ENCODE measurements at places on chromosomes 6 and 20.

DNA sequence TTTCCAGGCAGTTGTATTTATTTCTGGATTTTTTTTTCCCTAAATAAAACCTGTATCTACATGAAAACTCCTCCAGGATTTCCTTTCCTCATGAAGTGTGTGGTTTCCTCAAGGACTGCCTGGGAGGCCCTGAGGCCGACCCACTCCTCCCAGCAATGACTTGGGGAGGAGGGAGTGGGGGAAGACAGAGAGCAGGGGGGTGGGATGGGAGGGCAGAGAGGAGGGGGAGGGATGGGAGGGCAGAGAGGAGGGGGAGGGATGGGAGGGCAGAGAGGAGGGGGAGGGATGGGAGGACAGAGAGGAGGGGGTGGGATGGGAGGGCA lies 161.8 kb upstream of the AGPAT4 start:
- DNase-seq, result no peak

DNA sequence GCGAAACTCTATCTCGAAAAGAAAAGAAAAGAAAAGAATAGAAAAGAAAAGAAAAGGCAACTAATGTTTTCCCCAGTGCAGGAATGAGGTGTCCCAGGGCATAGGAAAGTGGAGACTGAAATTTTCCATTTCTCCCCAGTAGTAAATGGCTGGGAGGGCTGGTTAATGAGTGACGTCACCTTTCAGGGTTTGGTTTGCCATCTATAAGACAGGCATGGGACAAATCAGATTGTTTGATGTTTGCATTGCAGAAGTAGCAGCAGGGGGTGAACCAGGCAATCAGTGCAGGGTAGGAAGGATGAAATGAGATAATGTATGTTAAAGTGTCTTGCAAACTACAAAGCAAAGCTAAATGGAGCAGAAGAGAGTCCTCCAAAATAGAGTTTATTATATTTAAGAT lies 533.4 kb downstream of the PKHD1 start:
- DNase-seq, result no peak

DNA sequence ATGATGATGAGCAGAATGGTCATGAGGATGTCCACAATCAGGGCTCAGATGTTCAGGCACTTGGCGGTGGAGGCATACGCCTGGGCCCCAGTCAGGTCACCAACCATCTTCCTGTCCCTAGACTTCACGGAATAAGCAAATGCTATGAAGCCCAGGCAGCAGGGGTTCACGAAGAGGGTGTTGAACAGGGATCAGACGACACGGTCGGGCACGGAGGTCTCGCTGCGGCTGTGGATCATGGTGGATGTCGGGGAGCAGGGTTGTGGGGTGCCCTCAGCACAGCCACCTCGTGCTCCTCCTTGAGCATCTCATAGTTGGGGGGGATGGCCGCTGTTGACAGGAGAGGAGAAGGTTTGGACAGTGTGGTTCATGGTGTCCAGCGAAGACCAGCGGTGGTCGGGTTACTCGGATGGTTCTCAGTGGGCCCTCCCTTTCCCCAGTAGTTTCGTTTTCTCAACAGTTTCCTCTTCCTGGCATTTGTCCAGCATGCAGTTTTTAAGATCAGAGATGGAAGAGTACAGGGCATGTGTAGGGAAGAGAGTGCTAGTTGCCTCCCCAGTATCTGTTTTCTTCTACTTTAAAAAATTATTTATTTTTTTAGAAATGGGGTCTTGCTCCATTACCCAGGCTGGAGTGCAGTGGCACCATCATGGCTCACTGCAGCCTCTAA lies 20.3 kb upstream of the SPDEF start:
- DNase-seq, result no peak

DNA sequence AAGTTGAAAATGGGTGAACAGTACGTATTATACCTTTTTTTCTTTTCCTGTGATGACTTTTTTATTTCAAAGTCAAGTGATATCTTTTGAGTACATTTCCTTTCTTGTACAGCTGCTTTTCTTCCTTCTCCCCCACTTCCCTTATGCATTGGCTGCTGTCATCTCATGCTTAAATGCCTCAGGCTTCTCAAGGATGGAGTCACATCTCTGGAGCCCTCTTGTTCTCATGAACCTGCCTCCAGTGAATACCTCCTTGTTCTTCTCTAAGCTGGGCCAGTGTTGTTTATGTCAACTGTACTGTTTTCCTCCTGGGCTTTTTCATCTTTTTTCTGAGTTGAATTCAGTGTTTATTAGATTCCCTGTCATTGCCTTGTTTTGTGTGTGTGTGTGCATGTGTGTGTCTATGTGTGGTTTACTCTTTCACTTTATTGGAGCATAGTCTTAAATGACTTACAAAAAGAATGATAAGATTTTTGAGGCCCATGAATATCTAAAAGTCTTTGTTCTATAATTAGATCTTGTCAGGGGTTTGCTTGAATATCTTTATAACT lies 23.6 kb downstream of the STXBP5 start:
- no peak for DNase-seq

Measured in SIG-M5 (cell line).